ENCODE measurements at places on chromosomes 4 and X.

DNA sequence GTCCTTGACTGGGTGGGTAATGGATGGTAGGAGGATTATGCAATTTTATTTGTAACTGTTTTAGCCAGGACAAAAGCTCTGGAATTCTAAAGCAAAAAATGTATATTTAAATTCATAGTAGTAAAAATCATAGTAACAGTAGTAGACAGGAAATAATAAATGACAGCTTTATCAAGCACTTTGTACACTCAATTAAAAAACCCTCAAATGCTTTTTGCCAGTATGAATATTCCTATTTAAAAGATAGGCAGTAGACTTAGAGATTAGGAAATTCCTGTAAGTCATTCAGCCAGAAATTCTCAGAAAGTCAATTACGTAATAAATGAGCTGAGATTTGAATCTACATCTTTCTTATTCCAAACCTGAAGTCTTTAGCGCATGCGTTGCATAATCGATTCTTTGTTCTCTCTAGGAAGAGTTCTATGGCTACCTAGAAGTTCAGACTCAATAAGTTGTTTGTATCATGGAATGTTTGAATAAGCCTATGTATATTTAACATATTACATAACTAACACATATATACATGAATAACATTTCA is 2.5 kb downstream of the AADAT start:
- H3K36me3 ChIP-seq, result peaks cover 5% of the 10 kb centered on the region
- H3K27ac ChIP-seq, result no peak overlapping the region
- DNase-seq, result no peak
- H3K4me3 ChIP-seq, result no peak overlapping the region
- no peaks in the 10 kb centered on the region for H3K27me3 ChIP-seq

- no peaks in the 10 kb centered on the region for H3K27me3 ChIP-seq
- DNase-seq, result no peak
- H3K4me1 ChIP-seq, result no peaks in the 10 kb centered on the region
- H3K4me3 ChIP-seq, result peak overlapping the region; percentile 25
- peaks cover 6% of the 10 kb centered on the region for H3K36me3 ChIP-seq
- H3K27ac ChIP-seq, result no peak overlapping the region
Observed at GRCh38 chr4:6718932-6719610, 3.1 kb downstream of the BLOC1S4 start.

GRCh38 chr4:1807332-1807777 is 14.3 kb downstream of the FGFR3 start:
- no peak for DNase-seq
- H3K4me3 ChIP-seq, result no peak overlapping the region
- no peak overlapping the region for H3K27ac ChIP-seq
- H3K36me3 ChIP-seq, result peaks cover 1% of the 10 kb centered on the region

DNA sequence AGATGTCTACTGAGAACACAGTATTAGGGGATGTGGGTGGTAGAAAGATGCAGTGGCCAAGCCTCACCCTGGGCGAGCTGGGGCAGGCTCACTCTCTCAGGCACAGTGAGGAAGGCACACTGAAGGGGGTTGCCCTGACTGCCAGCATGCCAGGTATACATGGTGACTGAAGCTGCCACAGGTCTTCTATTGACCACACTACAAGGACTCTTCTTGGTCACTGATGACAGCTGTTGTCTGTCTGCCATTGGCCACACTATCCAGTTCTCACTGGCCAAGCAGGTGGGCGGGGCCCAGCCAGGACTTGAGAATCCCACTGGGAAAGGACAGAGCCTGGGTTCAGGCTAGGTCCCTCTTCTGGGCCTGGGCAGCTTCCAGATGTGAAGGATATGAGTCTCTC is 39.7 kb upstream of the TBC1D14 start:
- H3K27me3 ChIP-seq, result no peaks in the 10 kb centered on the region
- H3K36me3 ChIP-seq, result peaks cover 96% of the 10 kb centered on the region
- no peak overlapping the region for H3K27ac ChIP-seq
- no peaks in the 10 kb centered on the region for H3K4me1 ChIP-seq

DNA sequence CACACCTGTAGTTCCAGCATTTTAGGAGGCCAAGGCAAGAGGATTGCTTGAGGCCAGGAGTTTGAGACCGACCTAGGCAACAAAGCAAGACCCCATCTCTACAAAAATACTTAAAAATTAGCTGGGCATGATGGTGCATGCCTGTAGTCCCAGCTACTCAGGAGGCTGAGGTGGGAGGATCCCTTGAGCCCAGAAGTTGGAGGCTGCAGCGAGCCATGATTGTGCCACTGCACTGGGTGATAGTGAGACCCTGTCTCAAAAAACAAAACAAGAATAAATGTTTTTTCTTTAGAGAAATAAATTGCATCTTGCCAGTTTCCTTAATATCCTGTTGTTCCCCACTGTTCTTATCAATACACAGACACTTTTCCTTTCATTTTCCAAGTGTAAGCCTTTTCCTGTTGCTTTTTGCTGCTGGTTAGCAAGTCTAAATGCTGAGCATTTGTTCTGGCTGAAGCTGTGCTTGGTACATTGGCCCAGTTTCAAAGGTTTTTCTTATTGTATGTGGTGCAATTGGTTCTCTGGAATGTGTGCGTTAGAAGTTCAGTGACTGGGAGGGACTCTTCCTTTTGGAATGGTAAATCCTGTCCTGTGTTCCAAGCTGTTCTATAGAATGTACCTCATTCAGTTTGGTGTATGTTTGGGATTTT is 98.2 kb downstream of the AFF1 start:
- peaks cover 33% of the 10 kb centered on the region for H3K4me1 ChIP-seq
- H3K27ac ChIP-seq, result peak overlapping the region; percentile 69
- H3K36me3 ChIP-seq, result no peaks in the 10 kb centered on the region
- no peak overlapping the region for H3K4me3 ChIP-seq
- H3K27me3 ChIP-seq, result no peaks in the 10 kb centered on the region

DNA sequence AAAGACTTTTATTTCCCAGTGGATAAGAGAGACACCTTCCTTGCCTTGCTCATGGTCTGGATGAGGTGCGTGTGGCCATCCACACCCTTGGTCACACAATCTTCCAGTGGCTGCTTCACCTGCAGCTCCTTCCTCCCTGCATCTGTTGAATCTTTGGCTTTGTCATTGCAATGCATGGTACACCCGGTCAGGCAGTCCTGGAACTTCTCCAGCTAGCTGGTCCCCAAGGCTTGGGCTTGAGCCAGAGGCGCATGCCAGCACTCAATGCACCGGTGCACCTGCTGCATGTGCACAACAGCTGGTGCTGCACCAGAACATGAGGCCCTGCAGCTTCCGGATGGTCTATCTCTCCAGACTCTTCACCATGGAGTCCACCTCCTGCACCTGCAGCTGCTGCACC is 31.7 kb downstream of the SCML1 start:
- no peaks in the 10 kb centered on the region for H3K27me3 ChIP-seq
- H3K36me3 ChIP-seq, result no peaks in the 10 kb centered on the region
- no peak overlapping the region for H3K4me3 ChIP-seq
- no peaks in the 10 kb centered on the region for H3K4me1 ChIP-seq
- no peak for DNase-seq

GRCh38 chr4:27568236-27568951 is 707.8 kb downstream of the STIM2 start:
- H3K36me3 ChIP-seq, result no peaks in the 10 kb centered on the region
- no peak overlapping the region for H3K4me3 ChIP-seq
- H3K4me1 ChIP-seq, result no peaks in the 10 kb centered on the region
- no peak overlapping the region for H3K27ac ChIP-seq
- no peaks in the 10 kb centered on the region for H3K27me3 ChIP-seq

GRCh38 chr4:11881947-11882346 is 453.3 kb upstream of the HS3ST1 start:
- H3K4me1 ChIP-seq, result no peaks in the 10 kb centered on the region
- H3K27ac ChIP-seq, result no peak overlapping the region
- H3K36me3 ChIP-seq, result no peaks in the 10 kb centered on the region
- no peak for DNase-seq
- H3K27me3 ChIP-seq, result no peaks in the 10 kb centered on the region
- H3K4me3 ChIP-seq, result no peak overlapping the region

GRCh38 chrX:118239178-118239870 is 106.6 kb upstream of the WDR44 start:
- no peaks in the 10 kb centered on the region for H3K4me1 ChIP-seq
- H3K27ac ChIP-seq, result no peak overlapping the region
- no peak overlapping the region for H3K4me3 ChIP-seq
- H3K36me3 ChIP-seq, result no peaks in the 10 kb centered on the region

DNA sequence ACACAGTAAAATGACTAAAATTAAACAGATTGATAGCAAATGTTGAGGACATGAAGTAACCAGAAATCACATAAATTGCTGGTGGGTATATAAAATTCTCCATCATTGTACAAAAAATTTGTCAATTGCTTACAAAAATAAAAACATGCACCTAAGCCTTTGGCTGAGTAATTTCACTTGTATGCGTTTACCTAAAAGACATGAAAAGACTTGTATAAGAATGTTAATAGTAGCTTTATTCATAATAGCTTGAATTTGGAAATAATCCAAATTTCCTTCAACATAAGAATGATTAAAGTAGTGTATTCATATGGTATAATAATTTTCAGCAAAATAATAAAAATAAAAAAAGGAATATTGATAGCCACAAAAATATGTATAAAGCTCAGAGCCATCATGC is 37.7 kb downstream of the PDHA2 start:
- no peak for DNase-seq
- no peaks in the 10 kb centered on the region for H3K27me3 ChIP-seq
- no peaks in the 10 kb centered on the region for H3K4me1 ChIP-seq

DNA sequence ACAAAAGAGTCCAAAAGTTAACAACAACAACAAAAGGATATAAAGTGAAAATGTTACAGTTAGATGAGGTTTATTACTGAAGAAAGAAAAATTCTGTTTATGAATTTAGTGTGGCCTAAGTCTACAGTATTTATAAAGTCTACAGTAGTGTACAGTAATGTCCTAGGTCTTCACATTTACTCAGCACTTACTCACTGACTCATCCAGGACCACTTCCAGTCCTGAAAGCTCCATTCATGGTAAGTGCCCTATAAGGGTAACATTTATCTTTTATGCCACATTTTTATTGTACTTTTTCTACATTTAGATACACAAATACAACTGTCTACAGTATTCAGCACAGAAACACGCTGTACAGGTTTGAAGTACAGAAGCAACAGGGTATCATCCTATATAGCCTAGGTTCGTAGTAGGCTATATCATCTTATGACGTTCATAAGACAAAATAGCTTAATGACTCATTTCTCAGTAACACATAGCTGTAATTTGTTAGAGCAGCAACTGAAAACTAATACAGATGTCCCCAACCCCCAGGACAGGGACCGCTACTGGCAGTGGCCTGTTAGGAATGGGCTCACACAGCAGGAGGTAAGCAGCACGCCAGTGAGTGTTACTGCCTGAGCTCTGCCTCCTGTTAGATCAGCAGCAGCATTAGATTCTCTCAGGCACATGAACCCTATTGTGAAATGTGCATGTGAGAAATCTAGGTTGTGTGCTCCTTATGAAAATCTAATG is 61.3 kb downstream of the CENPC start:
- no peaks in the 10 kb centered on the region for H3K4me1 ChIP-seq
- H3K27ac ChIP-seq, result no peak overlapping the region
- H3K27me3 ChIP-seq, result no peaks in the 10 kb centered on the region
- DNase-seq, result no peak
- H3K4me3 ChIP-seq, result no peak overlapping the region

GRCh38 chrX:28126886-28127285 is 145.6 kb upstream of the DCAF8L1 start:
- no peak overlapping the region for H3K27ac ChIP-seq
- no peak for DNase-seq
- H3K4me1 ChIP-seq, result no peaks in the 10 kb centered on the region

- no peak for DNase-seq
- H3K27ac ChIP-seq, result no peak overlapping the region
- H3K4me1 ChIP-seq, result peaks cover 6% of the 10 kb centered on the region
- H3K36me3 ChIP-seq, result no peaks in the 10 kb centered on the region
- H3K4me3 ChIP-seq, result peak overlapping the region; percentile 3
Observed at GRCh38 chr4:108415389-108415788, 205.0 kb upstream of the RPL34 start.

DNA sequence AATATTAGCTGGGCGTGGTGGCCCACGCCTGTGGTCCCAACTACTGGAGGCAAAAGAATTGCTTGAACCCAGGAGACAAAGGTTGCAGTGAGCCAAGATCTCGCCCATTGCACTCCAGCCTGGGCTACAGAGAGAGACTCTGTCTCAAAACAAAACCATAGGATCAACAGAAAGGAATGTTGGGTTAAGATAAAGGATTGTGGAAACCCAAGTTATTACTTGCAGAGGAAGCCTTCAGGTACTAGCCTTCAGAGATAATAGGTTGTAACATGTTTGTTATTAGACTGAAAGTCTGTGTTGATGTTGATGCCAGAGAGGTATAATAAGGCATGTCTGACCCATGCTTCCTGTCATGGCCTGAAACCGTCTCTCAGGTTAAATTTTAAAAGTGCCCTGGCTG is 16.9 kb downstream of the SSX5 start:
- no peak for DNase-seq
- no peak overlapping the region for H3K27ac ChIP-seq
- no peak overlapping the region for H3K4me3 ChIP-seq
- H3K36me3 ChIP-seq, result no peaks in the 10 kb centered on the region
- no peaks in the 10 kb centered on the region for H3K4me1 ChIP-seq
- no peaks in the 10 kb centered on the region for H3K27me3 ChIP-seq

- no peaks in the 10 kb centered on the region for H3K4me1 ChIP-seq
- no peak overlapping the region for H3K27ac ChIP-seq
- no peaks in the 10 kb centered on the region for H3K27me3 ChIP-seq
- no peak for DNase-seq
- H3K4me3 ChIP-seq, result no peak overlapping the region
Observed at GRCh38 chr4:180710628-180711337, 1532.4 kb upstream of the TENM3 start.

DNA sequence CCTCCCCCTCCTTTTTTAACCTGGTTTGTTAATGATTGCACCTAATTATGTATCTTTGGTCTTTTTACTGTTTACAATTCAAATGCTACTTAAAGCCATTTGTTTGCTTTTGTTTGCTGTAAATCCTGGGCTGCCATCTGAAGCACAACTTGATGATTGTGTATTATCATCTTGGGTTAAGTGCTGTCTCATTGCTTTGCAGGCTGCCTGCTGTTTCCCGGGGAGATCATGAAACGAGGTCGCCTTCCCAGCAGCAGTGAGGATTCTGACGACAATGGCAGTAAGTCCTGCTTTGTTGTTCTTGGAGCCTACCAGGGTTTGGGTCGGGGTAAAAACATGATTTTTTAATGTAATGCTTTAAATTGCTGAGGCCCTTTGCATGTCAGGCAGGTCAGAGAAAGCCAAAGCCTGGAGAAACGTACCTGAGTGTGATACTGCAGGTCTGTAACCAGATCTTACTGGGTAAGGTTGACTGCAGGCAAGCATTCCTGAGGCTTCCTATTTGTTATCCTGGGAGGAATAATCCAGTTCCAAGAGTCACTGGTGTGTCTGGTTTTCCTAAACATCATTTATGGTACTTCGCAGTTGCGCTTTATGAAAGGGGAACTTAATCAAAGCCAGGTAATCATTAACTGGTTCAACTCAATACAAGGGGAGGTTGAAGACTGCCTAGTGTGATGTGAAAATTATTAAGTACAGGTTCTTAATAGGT is 22.2 kb downstream of the JADE1 start:
- DNase-seq, result peak; percentile 39
- H3K4me3 ChIP-seq, result no peak overlapping the region
- H3K27me3 ChIP-seq, result no peaks in the 10 kb centered on the region
- peaks cover 17% of the 10 kb centered on the region for H3K4me1 ChIP-seq
- H3K27ac ChIP-seq, result no peak overlapping the region
- peaks cover 10% of the 10 kb centered on the region for H3K36me3 ChIP-seq
